ENCODE measurements at places on chromosomes 12 and 14.

GRCh38 chr14:37819155-37820015 is 224.0 kb downstream of the TTC6 start:
- DNase-seq: no peak

- DNase-seq: no peak
Observed at GRCh38 chr14:75615200-75615599, 36.8 kb downstream of the FLVCR2 start.

GRCh38 chr12:57782608-57783465 is at the start of gene TSFM:
TSFM (plus strand) TSS chr12:57782787; CDS start chr12:57782802, 15 bp downstream.
- DNase-seq: peak; percentile 80

GRCh38 chr14:25836636-25837035 is 761.2 kb downstream of the NOVA1 start:
- no peak for DNase-seq

DNA sequence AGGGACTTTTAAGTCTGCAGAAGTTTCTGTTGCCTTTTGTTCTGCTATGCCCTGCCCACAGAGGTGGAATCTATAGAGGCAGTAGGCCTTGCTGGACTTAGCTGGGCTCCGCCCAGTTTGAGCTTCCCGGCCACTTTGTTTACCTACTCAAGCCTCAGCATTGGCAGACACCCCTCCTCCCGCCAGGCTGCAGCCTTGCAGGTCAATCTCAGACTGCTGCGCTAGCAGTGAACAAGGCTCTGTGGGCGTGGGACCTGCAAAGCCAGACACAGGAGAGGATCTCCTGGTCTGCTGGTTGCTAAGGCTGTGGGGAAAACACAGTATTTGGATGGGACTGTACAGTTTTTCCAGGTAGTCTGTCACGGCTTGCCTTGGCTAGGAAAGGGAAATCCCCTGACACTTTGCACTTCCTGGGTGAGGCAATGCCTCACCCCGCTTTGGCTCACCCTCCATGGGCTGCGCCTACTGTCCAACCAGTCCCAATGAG is 43.7 kb downstream of the CCDC59 start:
- DNase-seq: no peak

DNA sequence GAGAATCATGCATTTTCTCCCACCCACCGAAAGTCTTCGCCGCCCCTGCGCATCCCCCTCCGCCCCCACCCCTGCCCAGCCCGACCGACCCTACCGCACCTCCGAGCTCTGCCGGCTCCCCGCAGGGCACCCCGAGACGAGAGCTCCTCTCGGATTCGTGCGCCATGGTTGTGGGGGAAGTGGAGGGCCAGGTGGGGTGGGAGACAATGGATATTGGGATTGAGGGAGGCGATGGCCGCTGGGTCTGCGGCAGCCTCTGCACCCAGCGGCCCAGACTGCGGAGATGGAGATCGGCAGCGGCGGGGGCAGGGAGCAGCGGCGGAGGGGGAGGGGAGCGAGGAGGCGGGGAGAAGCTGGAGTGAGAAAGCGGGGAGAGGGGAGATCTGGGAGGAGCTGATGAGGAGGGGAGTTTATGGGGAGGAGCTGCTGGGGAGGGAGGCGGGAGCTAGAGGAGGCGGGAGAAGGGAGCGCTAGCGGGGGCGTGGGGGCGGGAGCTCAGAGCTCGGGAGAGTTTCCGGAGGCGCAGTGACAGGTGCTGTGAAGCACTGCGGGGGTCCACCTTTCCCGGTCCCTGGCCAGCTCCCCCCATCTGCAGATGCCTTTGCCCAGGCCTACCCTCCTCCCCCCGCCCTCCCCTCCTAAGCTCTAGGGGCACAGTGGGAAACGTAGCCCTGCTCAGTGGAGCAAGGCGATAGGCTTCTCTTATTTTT is at the start of gene SALL2:
SALL2 (minus strand) TSS at position 385 of the 710 bp plus-strand sequence; CDS start at position 166, 219 bp downstream.
- no peak for DNase-seq

All from NK-92 treated with Interleukin-12 subunit alpha and Interleukin-12 subunit beta, amount 100 ng/mL, for 24 hours (cell line).